ENCODE measurements at places on chromosomes 16 and 17. TPM values are rescaled to one million over a fixed set of nuclear protein-coding genes. Genes with fewer than 3 reads are reported as not detected.

DNA sequence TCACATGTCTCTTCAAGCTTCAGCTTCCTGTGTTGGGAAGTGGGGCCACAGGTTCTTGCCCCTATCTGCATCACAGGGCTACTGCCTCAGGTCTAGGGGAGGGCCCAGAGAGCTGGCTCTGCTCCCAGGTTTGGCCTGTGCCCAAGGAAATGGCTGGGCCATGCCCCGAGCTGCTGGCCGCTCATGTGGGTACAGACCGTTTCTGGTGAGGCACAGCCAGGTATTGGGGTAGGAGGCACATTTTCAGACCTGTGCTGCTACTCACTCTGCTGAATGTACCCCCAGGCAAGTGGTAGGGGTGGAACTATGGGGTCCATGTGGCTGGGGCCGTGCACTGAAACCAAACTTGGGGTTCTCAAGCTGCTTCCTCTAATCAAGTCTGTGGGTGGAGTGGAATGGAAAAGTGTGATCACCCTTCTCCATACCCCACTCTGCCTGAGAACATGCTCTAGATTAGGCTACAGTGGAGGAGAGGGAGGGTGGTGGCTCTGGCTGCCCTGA is 4.6 kb downstream of the GAS2L2 start:
- DNase-seq: peak; percentile 40

CCL5 gene
- 13.7 TPM for total RNA-seq

MAPT gene
- total RNA-seq: 1.4 TPM

FOXN1 gene
- total RNA-seq: not detected

LGALS9B gene
- 26.6 TPM for total RNA-seq

GRCh38 chr17:49798182-49798581 is 9.7 kb downstream of the KAT7 start:
- no peak for DNase-seq

TNFSF13 gene
- total RNA-seq: 74.6 TPM

TMEM204 gene
- 5.0 TPM for total RNA-seq

DNA sequence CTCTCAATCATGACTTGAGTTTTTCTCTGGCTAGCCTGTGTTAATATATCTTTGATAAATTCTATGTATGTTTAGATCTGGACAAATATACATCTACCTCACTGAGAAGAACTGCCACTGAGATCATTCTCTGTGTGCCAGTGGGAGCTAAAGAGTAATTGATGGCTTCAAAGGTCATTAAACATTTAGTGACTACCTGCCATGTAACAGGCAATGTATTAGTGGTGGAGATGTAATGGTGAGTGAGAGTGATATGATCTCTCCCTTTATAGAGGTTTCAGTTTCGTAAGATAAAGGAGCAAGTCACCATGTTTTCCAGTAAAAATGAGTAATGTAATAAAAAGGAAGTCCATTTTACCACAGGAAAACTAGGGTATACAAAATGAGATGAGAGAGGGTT is 235.8 kb upstream of the CDH8 start:
- no peak for DNase-seq

ABAT gene
- total RNA-seq: 12.1 TPM

GRCh38 chr17:32865141-32865540 is 11.8 kb downstream of the MYO1D start:
- DNase-seq: no peak

DNA sequence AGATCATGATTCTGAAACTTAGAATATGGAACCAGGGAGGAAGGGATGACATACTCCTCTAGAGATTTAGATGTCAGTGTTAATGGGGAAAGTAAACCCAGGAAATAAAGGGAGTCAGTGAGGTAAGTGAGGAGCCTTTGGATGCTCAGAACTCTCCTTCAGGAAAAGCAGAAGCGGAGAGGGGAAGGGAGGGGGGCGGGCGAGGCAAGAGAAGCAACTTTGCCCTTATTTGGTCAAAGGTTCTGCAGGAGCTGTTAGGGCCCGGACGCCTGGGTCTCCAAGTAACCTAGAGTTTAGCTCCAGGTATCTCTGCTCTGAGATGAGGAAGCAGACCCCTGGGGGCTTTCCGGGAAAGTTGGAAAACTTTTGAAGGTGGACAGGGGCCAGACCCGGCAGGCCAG is 1.3 kb downstream of the PFN1 start:
- no peak for DNase-seq

- DNase-seq: peak; percentile 72
These were observed 199.1 kb downstream of the KATNIP start for GRCh38 chr16:27748868-27749546.

DNA sequence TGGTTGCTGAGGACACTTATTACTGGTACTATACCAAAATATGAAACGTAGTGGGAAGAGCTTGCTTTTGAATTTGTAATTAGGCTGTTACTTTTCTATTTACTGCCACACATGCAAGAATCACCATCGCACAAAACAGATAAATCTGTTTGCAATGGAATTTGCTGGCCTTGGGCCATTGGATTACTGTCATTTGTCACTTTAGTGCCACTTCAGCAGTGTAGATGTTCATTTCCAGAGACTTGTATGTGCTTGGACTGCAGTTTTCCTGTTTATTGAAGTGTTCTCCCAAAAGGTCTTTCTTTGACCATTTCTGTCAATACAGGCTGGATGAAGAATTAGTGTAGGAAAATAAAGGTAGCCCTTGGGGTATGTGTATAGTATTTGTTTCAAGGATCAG is 4.5 kb downstream of the USP10 start:
- DNase-seq: peak; percentile 58

- DNase-seq: peak; percentile 87
These were observed 9.4 kb downstream of the THRA start for GRCh38 chr17:40072040-40072734.

DNA sequence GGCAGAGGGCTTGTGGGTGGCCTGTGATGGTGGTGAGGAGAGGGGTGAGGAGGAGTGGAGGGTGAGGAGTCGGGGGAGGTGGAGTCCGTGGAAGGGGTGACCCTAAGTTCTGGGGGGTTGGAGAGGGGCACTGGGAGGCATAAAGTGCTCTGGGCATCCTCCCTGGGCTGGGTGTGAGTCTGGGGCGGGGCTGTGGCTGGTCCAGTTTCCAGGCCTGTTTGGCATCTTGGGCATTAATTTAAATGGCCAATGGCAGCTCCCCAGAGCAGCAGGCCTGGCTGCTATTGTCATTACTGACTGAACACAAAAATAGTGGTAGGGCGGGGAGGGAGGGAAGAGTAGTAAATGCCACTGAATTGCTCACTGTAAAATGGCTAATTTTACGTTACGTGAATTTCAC is 7.7 kb upstream of the ARHGAP23 start:
- DNase-seq: no peak

GRCh38 chr17:61390479-61390791 is 9.2 kb upstream of the TBX2 start:
- DNase-seq: no peak

- DNase-seq: peak; percentile 18
These were observed 55.9 kb downstream of the KCNJ2 start for GRCh38 chr17:70225276-70225675.

GRCh38 chr16:62625326-62625725 is 589.1 kb upstream of the CDH8 start:
- DNase-seq: no peak

SLC5A11 gene
- total RNA-seq: 0.63 TPM

- no peak for DNase-seq
These were observed 42.1 kb upstream of the CDH13 start for GRCh38 chr16:82584553-82585152.

- no peak for DNase-seq
These were observed 112.5 kb downstream of the MAP2K4 start for GRCh38 chr17:12133183-12133582.

GRCh38 chr16:70563636-70564035 is 40.0 kb downstream of the SF3B3 start:
- no peak for DNase-seq

GRAPL gene
- total RNA-seq: 4.4 TPM

DNA sequence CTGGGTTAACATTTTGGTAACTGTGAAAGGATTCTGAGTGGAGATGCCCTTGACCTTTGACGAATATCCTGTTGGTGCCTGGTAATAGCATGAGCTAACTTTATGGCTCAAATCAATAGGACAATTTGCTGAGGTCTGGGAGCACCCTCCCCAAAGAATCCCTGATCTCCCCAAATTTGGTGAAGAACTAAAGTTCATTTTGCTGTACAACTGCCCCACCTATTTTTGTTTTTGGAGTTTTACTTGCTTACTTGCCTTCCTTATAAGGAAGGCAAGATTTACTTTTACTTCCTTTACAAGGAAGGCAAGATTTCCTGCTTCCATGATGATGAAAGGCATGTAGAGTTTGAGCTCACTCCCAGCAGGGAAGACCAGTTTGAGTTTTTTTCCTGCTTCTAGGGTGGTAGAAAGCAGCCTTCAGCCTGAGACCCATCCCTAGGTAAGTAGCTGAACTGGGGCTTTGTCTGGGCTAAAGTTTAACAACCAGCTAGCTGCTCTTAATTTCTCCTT is 2.8 kb downstream of the KRTAP4-9 start:
- no peak for DNase-seq

DNA sequence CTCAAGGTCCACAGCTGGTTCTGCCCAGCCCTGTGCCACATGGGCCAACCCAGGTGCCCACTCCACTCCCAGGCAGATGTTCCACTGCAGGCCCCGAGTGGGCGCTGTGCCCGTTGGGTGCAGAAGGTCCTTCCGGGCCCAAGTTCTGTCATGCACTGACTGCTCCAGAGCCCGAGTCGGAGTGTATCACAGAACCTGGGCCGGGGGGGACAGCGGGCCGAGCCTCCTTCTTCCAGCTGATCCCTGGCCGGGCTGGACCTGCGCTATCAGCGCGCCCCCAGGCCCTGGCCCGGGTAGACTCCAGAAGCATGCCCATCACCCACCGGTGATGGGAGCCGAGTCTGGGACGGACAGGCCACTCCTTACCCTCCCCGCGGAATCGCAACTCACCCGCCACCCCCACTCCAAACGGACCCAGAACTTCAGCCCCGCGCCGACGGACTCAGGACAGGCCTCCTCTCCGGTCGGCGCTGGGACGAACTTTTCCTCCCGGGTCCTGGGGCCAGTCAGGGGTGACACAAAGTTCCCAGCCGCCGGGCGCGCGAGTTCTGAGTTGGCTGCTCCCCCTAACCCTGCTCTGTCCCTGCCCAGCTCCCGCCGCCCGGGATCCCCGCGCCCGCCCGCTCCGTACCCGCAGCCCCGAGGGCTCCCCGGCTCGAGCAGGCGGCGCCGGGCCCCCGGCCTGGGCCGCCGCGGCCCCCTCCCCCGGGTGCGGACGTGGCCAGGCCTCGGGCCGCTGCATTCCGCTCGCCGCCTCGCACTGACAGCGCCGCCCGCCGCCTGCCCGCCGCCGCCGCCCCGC is at the start of gene COPZ2:
TSS of gene COPZ2 (minus strand) at position 762 of the 802 bp plus-strand sequence. CDS start at position 742, 20 bp downstream.
- peak; percentile 54 for DNase-seq

- DNase-seq: peak; percentile 48
These were observed 12.0 kb downstream of the UNC13D start for GRCh38 chr17:75832164-75832651.

DNA sequence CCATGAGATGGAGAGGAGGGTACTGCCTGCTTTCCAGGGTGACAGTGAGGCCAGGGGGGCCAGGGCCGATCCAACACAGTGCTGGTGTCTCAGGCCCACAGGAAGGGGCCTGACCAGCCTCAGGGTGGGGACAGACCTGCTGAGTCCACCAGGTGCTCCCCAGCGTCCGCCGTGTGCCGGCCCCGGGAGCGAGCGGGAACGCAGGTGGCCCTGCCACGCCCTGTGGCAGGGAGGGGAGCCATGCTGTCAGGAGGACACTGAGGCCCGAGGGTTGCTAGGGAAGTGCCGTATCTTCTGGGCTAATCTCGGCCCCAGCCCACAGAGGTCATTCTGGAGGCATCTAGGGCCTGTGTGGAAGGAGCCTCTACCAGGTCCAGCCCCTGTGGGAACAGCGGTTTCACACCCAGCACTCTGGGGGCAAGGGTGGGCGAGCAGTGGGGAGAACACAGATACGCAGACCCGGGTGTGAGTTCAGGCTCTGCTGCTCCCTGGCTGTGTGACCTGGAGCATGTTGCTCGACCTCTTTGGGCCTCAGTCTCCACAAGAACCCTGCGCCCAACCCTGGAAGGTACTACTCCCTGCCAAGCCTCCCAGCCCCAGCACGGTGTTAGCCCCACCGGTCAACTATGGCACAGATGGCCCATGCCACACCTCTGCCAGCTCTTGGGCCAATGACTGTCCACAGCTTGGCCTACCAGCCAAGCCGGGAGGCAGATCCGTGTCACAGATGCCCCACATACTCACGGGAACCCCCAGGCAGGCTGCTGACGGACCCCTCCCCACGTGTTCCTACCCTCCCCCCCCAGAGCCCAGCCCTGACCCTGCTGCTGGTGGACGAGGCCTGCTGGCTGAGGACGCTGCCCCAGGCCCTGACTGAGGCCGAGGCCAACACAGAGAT is 43.9 kb upstream of the ZC3H18 start:
- DNase-seq: no peak

DNA sequence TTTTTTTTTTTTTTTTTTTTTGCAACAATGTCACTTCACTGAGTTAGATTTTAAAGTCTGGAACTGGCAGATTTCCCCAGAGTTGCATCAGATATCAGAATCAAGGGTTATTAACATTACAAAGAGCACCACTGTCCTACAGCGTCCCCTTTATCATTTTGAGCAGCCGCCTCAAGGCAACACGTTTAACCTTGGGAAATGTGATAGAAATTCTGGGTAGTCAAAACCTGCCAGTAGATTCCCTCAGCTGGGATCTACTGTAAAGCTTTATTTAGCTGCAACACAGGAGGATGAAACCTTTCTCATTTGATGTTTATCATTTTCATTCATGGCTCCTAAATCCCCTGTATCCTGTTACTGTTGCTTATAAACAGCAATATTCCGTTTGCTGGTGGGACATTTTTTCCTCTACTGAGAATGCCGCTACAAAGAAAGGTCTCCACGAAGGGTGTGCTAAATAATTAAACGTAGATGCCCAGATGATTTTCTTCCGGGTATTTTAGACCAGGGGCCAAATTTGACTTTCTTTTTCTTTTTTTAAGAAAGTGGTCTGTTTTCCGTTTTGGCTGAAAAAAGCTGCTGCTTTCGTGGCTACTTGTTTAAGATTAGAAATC is 436.1 kb upstream of the GOT2 start:
- DNase-seq: no peak

ZNHIT3 gene
- total RNA-seq: 19.8 TPM

DNA sequence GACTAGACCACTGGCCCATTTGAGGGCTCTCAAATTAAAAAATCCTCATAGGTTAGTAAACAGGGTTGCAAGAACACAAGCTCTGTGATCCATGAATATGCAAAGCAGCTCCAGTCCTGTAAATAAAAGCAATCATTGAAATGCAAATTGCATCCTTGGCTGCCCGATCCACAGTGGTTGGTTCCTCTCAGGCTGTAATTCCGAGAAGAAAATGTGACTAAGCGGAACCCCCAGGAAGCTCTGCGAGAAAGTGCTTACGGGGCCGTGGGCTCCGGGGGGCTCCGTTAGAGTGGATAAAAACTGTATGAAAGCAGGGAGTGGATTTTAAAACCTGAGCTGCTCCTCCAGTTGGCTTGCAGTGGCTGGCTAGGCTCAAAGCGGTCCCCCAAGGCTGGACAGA is 2.5 kb downstream of the GPRC5B start:
- DNase-seq: no peak

OR2C1 gene
- 0.22 TPM for total RNA-seq

PTX4 gene
- total RNA-seq: not detected

- peak; percentile 88 for DNase-seq
These were observed 8.4 kb downstream of the SLC16A5 start for GRCh38 chr17:75096082-75096625.

GRCh38 chr17:32944248-32945020 is 16.5 kb downstream of the TMEM98 start:
- DNase-seq: no peak
